ENCODE measurements at places on chromosomes 7 and 10. TPM values are rescaled to one million over a fixed set of nuclear protein-coding genes. Genes with fewer than 3 reads are reported as not detected.

RADIL gene
- not detected for total RNA-seq

LMTK2 gene
- total RNA-seq = 5.0 TPM

PNLIP gene
- total RNA-seq = not detected

PNLIPRP3 gene
- total RNA-seq = not detected

TRRAP gene
- 12.5 TPM for total RNA-seq

PDK4 gene
- total RNA-seq = under 0.01 TPM

PYROXD2 gene
- total RNA-seq = 6.5 TPM

TMEM236 gene
- total RNA-seq = not detected

TCF7L2 gene
- total RNA-seq = 1.3 TPM

GPER1 gene
- total RNA-seq = 2.0 TPM

ELN gene
- 2.2 TPM for total RNA-seq

ITGA8 gene
- total RNA-seq = under 0.01 TPM

ZNF107 gene
- 3.6 TPM for total RNA-seq

Measured in IMR-90 (cell line).